ENCODE measurements at places on chromosomes 2 and 18. TPM values are rescaled to one million over a fixed set of nuclear protein-coding genes. Genes with fewer than 3 reads are reported as not detected.

DPP4 gene
- 3.5 TPM for total RNA-seq

INHBB gene
- 19.3 TPM for total RNA-seq

C2orf80 gene
- total RNA-seq: not detected

HOXD12 gene
- not detected for total RNA-seq

ASPRV1 gene
- total RNA-seq: 1.9 TPM

KCNJ13 gene
- total RNA-seq: not detected

LGALSL gene
- 26.8 TPM for total RNA-seq

ABCG8 gene
- total RNA-seq: not detected

DNAH6 gene
- 0.78 TPM for total RNA-seq

RSAD2 gene
- 8.9 TPM for total RNA-seq

CETN1 gene
- total RNA-seq: not detected

C2orf72 gene
- not detected for total RNA-seq

LYG2 gene
- not detected for total RNA-seq

NEU2 gene
- total RNA-seq: not detected

THSD7B gene
- 1.8 TPM for total RNA-seq

APCDD1 gene
- total RNA-seq: 7.6 TPM

UGT1A4 gene
- total RNA-seq: not detected

POTEI gene
- total RNA-seq: 0.26 TPM

PFN4 gene
- not detected for total RNA-seq

CLASP1 gene
- 81.8 TPM for total RNA-seq

ABCG5 gene
- total RNA-seq: not detected

GAL3ST2 gene
- total RNA-seq: not detected

ATP6V1C2 gene
- total RNA-seq: 0.49 TPM

CCDC148 gene
- total RNA-seq: 0.52 TPM

CD207 gene
- total RNA-seq: not detected

DOK6 gene
- 6.3 TPM for total RNA-seq

ZNF804A gene
- total RNA-seq: 0.33 TPM

Data from aorta (tissue), 5 donors.